ENCODE measurements at places on chromosomes 2 and 18. TPM values are rescaled to one million over a fixed set of nuclear protein-coding genes. Genes with fewer than 3 reads are reported as not detected.
A peak's percentile ranks its signal among the peaks of the same experiment; 100 is the strongest.

The IL1RL2 gene
- total RNA-seq: not detected

The PLCD4 gene
- 0.85 TPM for total RNA-seq

The EGR4 gene
- total RNA-seq: 0.70 TPM

The NAPG gene
- total RNA-seq: 31.2 TPM

The ARPC2 gene
- 424 TPM for total RNA-seq

The SRD5A2 gene
- total RNA-seq: not detected

- H3K36me3 ChIP-seq: no peaks in the 10 kb centered on the region
- no peak for DNase-seq
- H3K4me1 ChIP-seq: no peaks in the 10 kb centered on the region
- H3K4me3 ChIP-seq: no peak overlapping the region
- peaks cover 20% of the 10 kb centered on the region for H3K27me3 ChIP-seq
- H3K27ac ChIP-seq: no peak overlapping the region
These were observed 22.9 kb downstream of the GRHL1 start for GRCh38 chr2:9974343-9974742.

- no peaks in the 10 kb centered on the region for H3K27me3 ChIP-seq
- peaks cover 12% of the 10 kb centered on the region for H3K4me1 ChIP-seq
- H3K27ac ChIP-seq: peak overlapping the region; percentile 80
- DNase-seq: no peak
- no peak overlapping the region for H3K4me3 ChIP-seq
- no peaks in the 10 kb centered on the region for H3K36me3 ChIP-seq
These were observed 96.8 kb upstream of the PPP1CB start for GRCh38 chr2:28654663-28655320.

DNA sequence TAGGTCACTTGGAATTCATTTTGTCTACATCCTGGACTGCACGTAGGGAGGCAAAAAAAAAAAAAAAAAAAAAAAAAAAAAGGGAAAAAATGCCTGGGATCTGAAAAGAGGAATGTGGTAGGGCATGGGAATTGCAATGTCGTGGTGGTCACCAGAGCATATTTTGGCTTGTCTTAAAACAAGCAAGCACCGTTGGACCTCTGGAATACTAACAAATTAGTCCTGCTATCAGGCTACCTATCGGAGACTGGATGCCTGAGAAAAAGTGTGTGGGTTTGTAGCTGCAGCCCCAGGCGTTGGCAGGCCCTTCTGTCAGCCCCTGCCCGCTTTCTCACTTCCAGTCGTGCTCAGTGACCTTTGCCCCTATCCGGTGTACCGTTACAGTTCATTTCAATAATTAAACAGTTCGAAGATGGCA is 588.5 kb upstream of the ZEB2 start:
- H3K27ac ChIP-seq: no peak overlapping the region
- no peaks in the 10 kb centered on the region for H3K4me1 ChIP-seq
- no peak for DNase-seq
- no peaks in the 10 kb centered on the region for H3K27me3 ChIP-seq

GRCh38 chr2:6206882-6207281 is 514.7 kb downstream of the SOX11 start:
- H3K27ac ChIP-seq: no peak overlapping the region
- no peaks in the 10 kb centered on the region for H3K27me3 ChIP-seq
- no peak for DNase-seq
- H3K4me3 ChIP-seq: no peak overlapping the region
- H3K36me3 ChIP-seq: no peaks in the 10 kb centered on the region

- no peak for DNase-seq
- no peak overlapping the region for H3K4me3 ChIP-seq
- H3K4me1 ChIP-seq: peaks cover 10% of the 10 kb centered on the region
- H3K27me3 ChIP-seq: peaks cover 62% of the 10 kb centered on the region
These were observed 3.2 kb upstream of the SH3RF3 start for GRCh38 chr2:109125593-109126500.

DNA sequence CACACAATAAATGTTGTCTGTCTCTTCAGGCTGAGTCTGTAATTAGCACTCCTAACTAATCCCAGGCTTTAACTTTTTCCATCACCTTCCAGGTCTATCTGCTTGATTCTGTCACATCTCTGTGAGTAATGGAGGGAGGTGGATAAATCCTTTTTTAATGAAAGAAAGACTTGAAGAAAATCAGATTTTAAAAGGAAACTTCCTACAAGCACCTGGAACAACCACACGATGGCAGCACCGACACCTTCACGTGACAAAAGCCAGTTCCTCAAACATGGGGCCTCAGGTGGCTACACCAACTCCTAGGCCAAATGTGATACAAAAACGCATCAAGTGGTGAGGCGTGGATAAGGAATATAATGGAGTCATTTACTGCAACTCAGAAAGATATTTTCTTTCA is 41.8 kb downstream of the TGFBRAP1 start:
- DNase-seq: no peak
- H3K4me3 ChIP-seq: no peak overlapping the region
- peaks cover 19% of the 10 kb centered on the region for H3K36me3 ChIP-seq
- H3K27ac ChIP-seq: peak overlapping the region; percentile 29

DNA sequence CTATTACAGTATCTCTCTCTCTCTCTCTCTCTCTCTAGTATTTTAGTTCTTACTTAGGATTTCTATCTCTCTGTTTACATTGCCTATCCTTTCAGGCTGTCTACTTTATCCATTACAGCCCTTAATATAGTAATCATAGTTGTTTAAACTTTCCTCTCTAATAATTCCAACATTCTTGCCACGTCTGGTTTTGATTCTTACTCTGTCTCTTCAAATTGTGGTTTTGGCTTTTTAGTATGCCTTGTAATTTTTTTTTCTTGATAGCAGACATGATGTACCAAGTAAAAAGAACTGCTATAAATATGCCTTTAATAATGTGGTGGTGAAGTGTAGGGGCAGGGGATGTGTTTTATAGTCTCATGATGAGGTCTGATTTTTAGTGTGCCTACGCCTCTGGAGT is 1809.5 kb upstream of the CELF4 start:
- H3K4me3 ChIP-seq: no peak overlapping the region
- DNase-seq: no peak
- H3K36me3 ChIP-seq: no peaks in the 10 kb centered on the region

GRCh38 chr2:101152272-101153076 is 1.3 kb upstream of the TBC1D8 start:
- H3K27ac ChIP-seq: peak overlapping the region; percentile 85
- no peaks in the 10 kb centered on the region for H3K36me3 ChIP-seq
- H3K4me3 ChIP-seq: peak overlapping the region; percentile 90
- H3K27me3 ChIP-seq: peaks cover 16% of the 10 kb centered on the region
- no peak for DNase-seq
- peaks cover 23% of the 10 kb centered on the region for H3K4me1 ChIP-seq

DNA sequence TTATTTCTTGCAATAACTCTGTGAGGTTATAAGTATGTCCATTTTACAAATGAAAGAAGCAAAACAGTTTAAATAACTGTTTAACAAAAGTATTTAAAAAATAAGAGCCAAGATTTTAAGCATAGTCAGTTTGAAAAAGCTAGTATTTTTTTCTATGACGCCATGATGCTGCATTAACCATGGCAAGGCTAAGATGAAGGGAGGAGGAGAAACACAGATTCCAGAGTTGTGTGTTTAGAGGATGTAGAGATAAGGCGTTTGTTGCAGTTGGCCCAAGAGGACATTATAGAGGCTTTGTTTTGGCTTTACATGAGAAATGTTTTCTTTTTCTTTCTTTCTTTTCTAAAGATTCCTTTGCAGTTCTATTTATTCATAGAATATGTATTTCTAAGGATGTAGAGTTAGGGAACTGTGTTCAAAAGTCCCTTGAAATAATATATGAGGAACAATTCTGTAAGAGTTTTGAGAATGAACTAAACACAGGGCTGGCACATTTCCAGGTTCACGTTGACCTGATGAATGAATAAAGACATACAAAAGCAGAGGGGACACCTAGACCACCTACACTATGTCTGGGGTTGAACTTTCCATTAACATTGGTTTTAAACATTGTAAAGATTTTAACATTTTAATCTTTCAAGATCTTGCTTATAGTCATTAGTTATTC is 244.2 kb downstream of the KCNS3 start:
- no peaks in the 10 kb centered on the region for H3K36me3 ChIP-seq
- no peak overlapping the region for H3K27ac ChIP-seq
- H3K4me1 ChIP-seq: no peaks in the 10 kb centered on the region
- H3K4me3 ChIP-seq: no peak overlapping the region
- peaks cover 19% of the 10 kb centered on the region for H3K27me3 ChIP-seq

DNA sequence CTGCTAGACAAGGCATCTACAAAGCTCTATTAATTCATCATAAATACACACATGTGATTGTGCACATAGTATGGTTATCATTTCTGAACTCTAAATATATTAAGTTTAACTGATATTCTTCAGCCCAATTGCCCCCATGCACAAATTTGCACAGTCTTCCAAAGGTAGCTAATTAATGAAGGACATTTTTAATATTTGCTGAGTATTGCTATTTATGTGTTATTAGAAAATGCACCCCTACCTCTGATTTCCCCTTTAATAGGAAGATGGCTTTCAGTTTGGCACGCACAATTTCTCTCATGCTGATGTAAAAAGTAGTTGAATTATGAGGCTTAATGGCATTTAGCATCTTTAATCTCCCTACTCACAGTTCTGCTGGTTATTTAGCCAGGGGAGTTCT is 242.1 kb downstream of the DCC start:
- no peak for DNase-seq
- no peaks in the 10 kb centered on the region for H3K27me3 ChIP-seq
- H3K36me3 ChIP-seq: no peaks in the 10 kb centered on the region
- H3K4me1 ChIP-seq: no peaks in the 10 kb centered on the region
- no peak overlapping the region for H3K27ac ChIP-seq

DNA sequence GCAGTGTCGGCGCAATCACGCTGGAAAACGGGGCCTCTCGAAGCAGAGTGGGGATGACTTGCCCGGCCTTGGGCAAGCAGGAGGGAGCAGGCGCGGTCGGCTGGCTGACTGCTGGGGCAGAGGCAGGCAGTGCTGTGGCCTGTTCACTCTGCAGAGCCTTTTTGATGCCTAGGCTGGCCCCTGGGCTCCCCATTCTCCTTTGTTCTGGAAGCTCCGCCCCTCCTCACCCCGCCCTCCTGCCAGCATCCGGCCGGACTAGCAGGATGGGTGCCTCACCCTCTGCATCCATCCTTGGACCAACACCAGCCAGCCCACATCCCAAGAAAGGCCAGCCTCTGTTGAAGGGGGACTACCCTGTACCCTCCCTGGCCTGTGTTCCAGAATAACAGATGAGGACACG is at the start of gene ASPRV1:
Gene ASPRV1, minus strand, starts transcription at position 136 of the 400 bp plus-strand sequence. CDS start 195 bp downstream, outside the sequence.
- H3K36me3 ChIP-seq: peaks cover 2% of the 10 kb centered on the region
- DNase-seq: no peak
- peaks cover 2% of the 10 kb centered on the region for H3K4me1 ChIP-seq
- peaks cover 21% of the 10 kb centered on the region for H3K27me3 ChIP-seq
- no peak within 1 kb of the TSS for H3K4me3 ChIP-seq

DNA sequence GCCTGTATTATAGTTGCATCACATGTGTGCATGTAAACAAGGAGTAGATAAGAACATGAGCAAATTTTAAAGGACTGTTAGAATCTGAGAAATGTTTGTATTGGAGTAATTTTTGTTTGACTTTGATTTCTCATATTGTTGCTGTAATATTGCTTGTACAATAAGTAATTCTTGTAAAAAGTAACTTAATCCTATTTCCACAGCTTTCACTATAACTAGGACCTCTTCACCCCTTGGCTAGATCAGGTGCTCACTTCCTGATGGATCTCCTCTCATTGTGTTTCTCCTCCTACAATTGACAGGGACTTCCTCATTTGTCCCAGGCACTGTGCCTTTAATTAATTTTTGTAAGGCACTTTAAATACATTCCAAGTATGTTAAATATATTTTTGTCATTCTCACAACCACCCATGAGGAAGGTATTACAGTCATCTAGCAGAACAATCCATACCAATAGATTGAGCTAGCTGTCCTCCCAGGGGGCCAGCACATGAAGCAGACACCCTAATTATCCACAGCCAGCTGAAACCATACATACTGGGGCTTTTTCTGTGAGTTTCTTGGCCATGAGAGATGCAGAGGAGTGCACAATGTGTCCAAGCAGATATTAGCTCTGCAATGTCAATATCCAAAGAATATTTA is 359.5 kb upstream of the ACVR2A start:
- no peaks in the 10 kb centered on the region for H3K27me3 ChIP-seq
- H3K36me3 ChIP-seq: no peaks in the 10 kb centered on the region
- peak overlapping the region; percentile 14 for H3K27ac ChIP-seq

DNA sequence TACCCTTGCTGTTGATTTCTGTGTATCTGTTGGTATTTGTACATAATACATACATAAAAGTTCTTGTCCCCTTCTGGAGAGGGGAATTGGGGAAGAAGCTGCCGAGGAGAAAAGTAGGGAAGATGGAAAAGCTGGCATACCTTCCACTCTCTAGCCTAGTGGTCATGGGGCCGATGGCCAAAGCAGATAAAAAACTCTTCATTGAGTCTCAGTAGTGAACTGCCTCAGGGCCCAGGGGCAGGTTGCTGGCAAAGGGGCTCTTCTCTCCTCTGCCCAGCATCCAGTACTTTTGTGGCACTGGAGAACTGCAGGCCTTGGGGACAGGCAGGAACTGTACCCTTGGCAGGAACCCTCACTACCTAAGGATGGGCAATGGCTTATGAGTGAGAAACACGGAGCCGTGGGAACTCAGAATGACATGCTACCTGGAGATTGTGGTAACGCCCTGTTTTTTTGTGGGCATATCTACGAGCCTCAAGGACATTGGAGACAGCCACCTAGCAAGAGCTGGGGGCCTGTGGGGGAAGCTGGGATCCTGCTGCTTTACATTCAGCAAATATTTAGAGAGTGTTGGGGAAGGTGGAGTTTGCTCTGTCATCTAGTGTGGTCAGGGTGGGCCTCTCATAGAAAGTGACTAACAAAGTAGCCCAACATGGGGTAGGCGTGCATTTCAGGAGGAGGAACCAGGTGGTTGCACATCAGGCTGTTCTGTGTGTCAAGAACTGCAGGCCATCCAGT is 22.6 kb upstream of the ITGB6 start:
- H3K27ac ChIP-seq: peak overlapping the region; percentile 59
- peaks cover 26% of the 10 kb centered on the region for H3K27me3 ChIP-seq
- peaks cover 2% of the 10 kb centered on the region for H3K36me3 ChIP-seq
- no peak for DNase-seq
- H3K4me1 ChIP-seq: peaks cover 42% of the 10 kb centered on the region
- peak overlapping the region; percentile 72 for H3K4me3 ChIP-seq

GRCh38 chr18:48543228-48543627 is 4.4 kb downstream of the CTIF start:
- H3K27me3 ChIP-seq: peaks cover 16% of the 10 kb centered on the region
- H3K36me3 ChIP-seq: no peaks in the 10 kb centered on the region
- peaks cover 20% of the 10 kb centered on the region for H3K4me1 ChIP-seq
- no peak overlapping the region for H3K4me3 ChIP-seq

- H3K4me3 ChIP-seq: no peak overlapping the region
- DNase-seq: no peak
- peaks cover 2% of the 10 kb centered on the region for H3K36me3 ChIP-seq
These were observed 316.0 kb upstream of the MEX3C start for GRCh38 chr18:51513517-51513916.

DNA sequence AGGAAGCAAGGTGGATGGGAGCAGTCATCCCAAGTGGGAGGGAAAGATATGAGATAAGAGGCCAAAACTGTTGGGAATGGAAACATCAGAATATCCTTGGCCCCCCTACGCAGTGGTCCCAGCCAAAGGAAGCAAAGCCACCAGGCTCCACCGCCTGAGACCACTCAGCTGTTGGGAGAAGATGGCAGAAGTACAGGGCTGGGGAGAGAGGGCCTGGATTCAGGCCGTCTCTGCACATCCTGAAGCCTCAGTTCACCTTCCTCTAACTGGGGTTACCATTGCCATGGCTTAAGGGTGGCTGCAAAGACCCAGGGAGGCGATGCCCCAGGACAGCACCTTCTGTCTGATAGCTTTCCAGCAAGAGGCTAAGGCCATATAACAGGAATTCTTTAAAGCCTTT is 193.8 kb downstream of the MGAT5 start:
- H3K4me3 ChIP-seq: no peak overlapping the region
- no peak overlapping the region for H3K27ac ChIP-seq
- no peak for DNase-seq
- H3K27me3 ChIP-seq: no peaks in the 10 kb centered on the region

- no peak for DNase-seq
- H3K4me3 ChIP-seq: no peak overlapping the region
- H3K36me3 ChIP-seq: peaks cover 16% of the 10 kb centered on the region
- peaks cover 29% of the 10 kb centered on the region for H3K4me1 ChIP-seq
These were observed 65.9 kb upstream of the ITM2C start for GRCh38 chr2:230798769-230799399.
